ENCODE measurements at places on chromosomes 12 and 14.
A peak's percentile ranks its signal among the peaks of the same experiment; 100 is the strongest.

DNA sequence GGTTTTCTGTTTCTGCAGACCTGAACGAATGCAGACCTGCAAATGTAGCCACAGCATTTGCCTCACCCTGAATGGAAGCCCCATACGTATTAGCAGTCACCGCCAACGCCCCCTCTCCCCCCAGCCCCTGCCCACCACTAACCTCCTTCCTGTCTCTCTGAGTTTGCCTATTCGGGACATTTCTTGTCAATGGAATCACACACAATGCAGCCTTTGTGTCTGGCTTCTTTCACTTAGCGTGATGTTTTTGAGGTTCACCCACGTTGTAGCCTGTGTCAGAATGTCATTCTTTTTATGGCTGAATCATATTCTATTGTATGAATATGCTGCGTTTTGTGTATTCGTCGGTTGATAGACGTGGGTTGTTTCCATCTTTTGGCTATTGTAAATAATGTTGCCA is 178.6 kb downstream of the AACS start:
- no peaks in the 10 kb centered on the region for H3K27me3 ChIP-seq
- H3K36me3 ChIP-seq: no peaks in the 10 kb centered on the region
- H3K27ac ChIP-seq: no peak overlapping the region
- no peaks in the 10 kb centered on the region for H3K4me1 ChIP-seq
- H3K4me3 ChIP-seq: no peak overlapping the region

- DNase-seq: no peak
- H3K4me1 ChIP-seq: no peaks in the 10 kb centered on the region
- no peaks in the 10 kb centered on the region for H3K27me3 ChIP-seq
- H3K4me3 ChIP-seq: no peak overlapping the region
- H3K27ac ChIP-seq: no peak overlapping the region
Measured at GRCh38 chr12:18591473-18591872, 146.3 kb downstream of the PLCZ1 start.

DNA sequence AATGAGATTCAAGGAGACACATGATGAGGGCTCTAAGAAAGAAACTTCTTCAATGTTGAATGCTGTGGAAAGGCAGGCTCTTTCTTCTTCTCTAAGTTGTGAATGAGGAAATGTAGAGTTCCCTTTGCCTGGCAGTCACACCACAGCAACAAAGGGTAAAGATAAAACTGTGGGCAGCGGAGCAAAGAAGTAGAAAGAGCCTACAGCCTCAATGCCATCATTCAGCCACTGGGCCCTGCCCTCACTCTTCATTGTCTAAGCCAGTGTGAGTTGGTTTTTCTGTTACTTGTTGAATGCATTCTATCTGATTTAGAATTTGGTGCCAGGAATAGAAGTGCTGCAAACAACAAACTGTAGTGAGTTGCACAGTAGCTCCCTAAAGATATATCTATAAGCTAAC is 12.2 kb downstream of the SDR9C7 start:
- H3K27ac ChIP-seq: no peak overlapping the region
- H3K36me3 ChIP-seq: no peaks in the 10 kb centered on the region
- peaks cover 2% of the 10 kb centered on the region for H3K27me3 ChIP-seq
- H3K4me1 ChIP-seq: no peaks in the 10 kb centered on the region

GRCh38 chr12:46904406-46905238 is 78.8 kb upstream of the SLC38A4 start:
- no peak overlapping the region for H3K4me3 ChIP-seq
- no peaks in the 10 kb centered on the region for H3K4me1 ChIP-seq
- no peaks in the 10 kb centered on the region for H3K36me3 ChIP-seq
- no peaks in the 10 kb centered on the region for H3K27me3 ChIP-seq
- H3K27ac ChIP-seq: no peak overlapping the region
- DNase-seq: no peak

- no peak overlapping the region for H3K27ac ChIP-seq
- H3K27me3 ChIP-seq: no peaks in the 10 kb centered on the region
- DNase-seq: no peak
- H3K4me3 ChIP-seq: no peak overlapping the region
Measured at GRCh38 chr14:100392356-100392755, 69.2 kb downstream of the SLC25A47 start.

DNA sequence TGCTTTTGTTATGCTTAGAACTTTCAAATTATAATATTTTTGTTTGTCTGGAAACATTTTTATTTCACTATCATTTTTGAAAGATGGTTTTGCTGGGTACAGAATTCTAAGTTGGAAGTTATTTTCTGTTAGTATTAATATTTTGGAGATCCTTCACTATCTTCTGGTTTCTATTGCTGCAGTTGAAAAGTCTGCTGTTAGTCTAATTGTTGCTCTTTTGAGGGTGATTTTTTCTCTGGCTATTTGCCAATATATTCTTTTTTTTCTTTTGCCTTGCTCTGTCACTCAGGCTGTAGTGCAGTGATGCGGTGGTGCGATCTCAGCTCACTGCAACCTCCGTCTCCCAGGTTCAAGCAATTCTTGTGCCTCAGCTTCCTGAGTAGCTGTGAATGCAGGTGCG is 28.2 kb upstream of the ARID2 start:
- DNase-seq: no peak
- H3K27me3 ChIP-seq: no peaks in the 10 kb centered on the region
- no peaks in the 10 kb centered on the region for H3K4me1 ChIP-seq
- no peak overlapping the region for H3K27ac ChIP-seq

DNA sequence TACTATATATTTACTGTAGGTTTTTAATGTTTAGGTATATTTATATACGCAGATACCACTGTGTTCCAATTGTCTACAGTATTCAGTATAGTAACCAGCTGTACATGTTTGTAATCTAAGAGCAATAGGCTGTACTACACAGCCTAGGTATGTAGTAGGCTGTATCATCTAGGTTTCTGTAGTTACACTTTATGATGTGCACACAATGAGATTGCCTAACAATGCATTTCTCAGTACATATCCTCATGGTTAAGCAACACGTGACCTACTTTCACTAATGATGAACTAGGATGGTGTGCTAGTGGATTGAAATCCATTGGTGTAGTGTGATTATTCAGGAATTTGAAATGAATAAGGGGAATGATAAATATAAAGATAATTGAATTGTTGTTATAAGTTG is 77.7 kb downstream of the ETNK1 start:
- DNase-seq: no peak
- H3K36me3 ChIP-seq: no peaks in the 10 kb centered on the region
- no peaks in the 10 kb centered on the region for H3K27me3 ChIP-seq
- H3K4me1 ChIP-seq: no peaks in the 10 kb centered on the region
- H3K27ac ChIP-seq: no peak overlapping the region

GRCh38 chr14:61132336-61132735 is 148.8 kb downstream of the TMEM30B start:
- no peak for DNase-seq
- H3K27ac ChIP-seq: no peak overlapping the region
- no peaks in the 10 kb centered on the region for H3K36me3 ChIP-seq
- peaks cover 3% of the 10 kb centered on the region for H3K27me3 ChIP-seq

DNA sequence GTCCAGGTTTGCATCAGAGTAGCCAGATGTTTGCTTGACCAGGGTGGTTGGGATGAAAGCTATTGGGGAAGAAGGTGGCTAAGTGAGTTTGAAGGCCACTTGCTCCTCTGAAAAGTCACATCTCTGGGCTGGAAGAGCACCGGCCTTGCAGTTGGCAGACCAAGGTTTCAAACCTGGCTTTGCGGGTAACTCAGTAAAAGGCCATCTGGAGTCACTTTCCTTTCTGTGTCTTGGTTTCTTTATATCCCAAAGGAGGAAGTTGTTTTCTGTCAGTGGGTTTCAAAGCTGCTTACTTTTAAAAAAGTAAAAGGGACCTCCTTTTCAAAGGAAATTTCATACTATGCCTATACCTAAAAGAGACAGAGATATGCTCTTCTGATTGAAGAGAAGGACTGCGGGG is 26.2 kb upstream of the CMA1 start:
- H3K4me1 ChIP-seq: peaks cover 2% of the 10 kb centered on the region
- no peak overlapping the region for H3K27ac ChIP-seq
- no peak overlapping the region for H3K4me3 ChIP-seq

DNA sequence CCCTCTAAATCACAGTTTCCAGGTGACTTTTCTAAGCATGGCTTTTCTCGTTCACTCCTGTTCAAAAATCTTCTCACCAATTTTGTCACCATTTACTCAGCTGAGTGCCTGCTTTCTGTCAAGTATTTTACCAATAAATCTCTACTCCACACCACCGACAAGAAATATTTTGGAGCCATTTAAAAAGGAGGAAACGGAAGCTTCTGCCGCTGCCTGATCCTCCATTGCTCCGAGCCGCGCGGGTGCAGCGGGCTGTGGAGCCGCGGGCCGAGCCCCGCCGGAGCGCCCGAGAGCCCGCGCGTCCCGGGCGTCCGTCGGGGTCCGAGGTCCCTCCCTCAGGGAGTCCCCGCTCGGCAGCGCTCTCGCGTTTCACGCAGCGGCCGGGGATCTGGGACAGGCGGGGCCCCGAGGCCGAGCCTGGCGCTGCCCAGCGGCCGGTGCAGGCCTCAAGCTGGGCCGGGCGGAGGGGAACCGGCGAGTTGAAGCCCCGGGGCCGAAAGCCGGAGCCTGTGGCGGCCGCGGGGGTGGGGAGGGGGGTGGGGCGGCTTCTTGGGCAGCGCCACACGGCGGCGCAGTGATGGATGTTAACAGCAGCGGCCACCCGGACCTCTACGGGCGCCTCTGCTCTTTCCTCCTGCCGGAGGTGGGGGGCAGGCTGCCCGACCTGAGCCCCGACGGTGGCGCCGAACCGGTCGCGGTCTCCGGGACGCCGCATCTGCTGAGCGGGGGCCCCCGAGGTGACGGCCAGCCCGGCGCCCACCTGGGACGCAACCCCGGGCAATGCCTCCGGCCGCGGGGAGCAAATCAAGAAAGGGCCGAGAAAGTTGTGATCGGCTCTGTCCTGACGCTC is 1.1 kb upstream of the HEBP1 start:
- H3K36me3 ChIP-seq: no peaks in the 10 kb centered on the region
- peaks cover 31% of the 10 kb centered on the region for H3K27me3 ChIP-seq
- H3K4me3 ChIP-seq: peak overlapping the region; percentile 81
- H3K4me1 ChIP-seq: peaks cover 29% of the 10 kb centered on the region
- peak; percentile 38 for DNase-seq

DNA sequence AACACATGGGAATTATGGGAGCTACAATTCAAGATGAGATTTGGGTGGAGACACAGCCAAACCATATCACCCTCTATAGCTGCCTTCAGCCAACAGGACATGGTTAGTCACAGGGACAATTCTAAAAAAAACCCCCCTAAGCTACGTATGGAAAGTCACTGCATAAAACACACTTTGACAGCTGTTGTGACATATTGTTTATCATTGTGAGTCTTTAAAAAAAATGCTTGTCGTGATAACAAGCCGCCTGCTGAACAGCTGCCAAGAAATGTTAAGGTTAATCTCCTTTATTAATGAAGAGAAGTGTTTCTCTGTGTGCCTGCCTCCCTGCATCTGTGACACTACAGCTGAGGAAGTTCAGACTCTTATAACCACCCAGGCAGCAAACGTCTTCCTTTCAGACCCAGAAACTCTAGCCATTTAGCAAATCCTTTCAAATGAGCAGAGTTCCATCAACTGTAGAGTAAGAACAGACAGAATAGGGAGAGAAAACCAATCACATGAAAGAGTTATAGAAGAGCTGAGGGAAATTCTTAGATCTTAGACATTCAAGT is 1459.6 kb upstream of the TMEM132C start:
- DNase-seq: no peak
- H3K36me3 ChIP-seq: no peaks in the 10 kb centered on the region
- no peak overlapping the region for H3K4me3 ChIP-seq
- no peaks in the 10 kb centered on the region for H3K27me3 ChIP-seq
- no peaks in the 10 kb centered on the region for H3K4me1 ChIP-seq
- no peak overlapping the region for H3K27ac ChIP-seq

- H3K4me3 ChIP-seq: peak overlapping the region; percentile 29
- H3K27me3 ChIP-seq: no peaks in the 10 kb centered on the region
- H3K4me1 ChIP-seq: peaks cover 50% of the 10 kb centered on the region
- peaks cover 28% of the 10 kb centered on the region for H3K36me3 ChIP-seq
- no peak for DNase-seq
Measured at GRCh38 chr14:75138492-75138891, 11.6 kb upstream of the NEK9 start.

GRCh38 chr12:40552868-40553267 is 139.4 kb upstream of the CNTN1 start:
- H3K4me1 ChIP-seq: no peaks in the 10 kb centered on the region
- no peak for DNase-seq
- H3K4me3 ChIP-seq: no peak overlapping the region

- peak overlapping the region; percentile 91 for H3K27ac ChIP-seq
- peaks cover 89% of the 10 kb centered on the region for H3K4me1 ChIP-seq
- DNase-seq: peak; percentile 91
- H3K36me3 ChIP-seq: peaks cover 17% of the 10 kb centered on the region
Measured at GRCh38 chr14:72476657-72477499, 417.0 kb downstream of the DPF3 start.

DNA sequence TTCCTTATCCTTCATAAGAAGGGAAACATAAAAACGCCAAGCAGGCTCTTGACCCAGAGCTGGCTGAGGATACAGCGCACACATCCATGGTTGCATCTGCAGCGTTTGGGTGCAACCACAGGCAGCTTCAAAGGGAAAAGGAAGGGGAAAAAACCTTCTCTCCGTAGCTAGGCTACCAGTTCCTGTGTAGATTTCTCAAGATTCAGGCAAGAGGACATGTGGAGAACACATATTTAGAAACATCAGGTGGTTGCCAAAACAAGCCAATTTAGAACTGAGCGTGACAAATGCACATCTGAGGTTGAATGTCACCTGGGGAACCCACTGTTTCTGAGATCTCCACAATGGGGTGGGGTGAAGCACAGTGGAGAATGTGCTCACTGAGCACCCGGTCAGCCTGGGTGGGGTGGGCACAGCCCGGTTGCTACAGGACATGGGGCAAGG is 78.3 kb upstream of the BDKRB2 start:
- H3K27ac ChIP-seq: peak overlapping the region; percentile 84
- no peaks in the 10 kb centered on the region for H3K27me3 ChIP-seq
- no peak overlapping the region for H3K4me3 ChIP-seq
- DNase-seq: peak; percentile 61
- peaks cover 21% of the 10 kb centered on the region for H3K4me1 ChIP-seq

DNA sequence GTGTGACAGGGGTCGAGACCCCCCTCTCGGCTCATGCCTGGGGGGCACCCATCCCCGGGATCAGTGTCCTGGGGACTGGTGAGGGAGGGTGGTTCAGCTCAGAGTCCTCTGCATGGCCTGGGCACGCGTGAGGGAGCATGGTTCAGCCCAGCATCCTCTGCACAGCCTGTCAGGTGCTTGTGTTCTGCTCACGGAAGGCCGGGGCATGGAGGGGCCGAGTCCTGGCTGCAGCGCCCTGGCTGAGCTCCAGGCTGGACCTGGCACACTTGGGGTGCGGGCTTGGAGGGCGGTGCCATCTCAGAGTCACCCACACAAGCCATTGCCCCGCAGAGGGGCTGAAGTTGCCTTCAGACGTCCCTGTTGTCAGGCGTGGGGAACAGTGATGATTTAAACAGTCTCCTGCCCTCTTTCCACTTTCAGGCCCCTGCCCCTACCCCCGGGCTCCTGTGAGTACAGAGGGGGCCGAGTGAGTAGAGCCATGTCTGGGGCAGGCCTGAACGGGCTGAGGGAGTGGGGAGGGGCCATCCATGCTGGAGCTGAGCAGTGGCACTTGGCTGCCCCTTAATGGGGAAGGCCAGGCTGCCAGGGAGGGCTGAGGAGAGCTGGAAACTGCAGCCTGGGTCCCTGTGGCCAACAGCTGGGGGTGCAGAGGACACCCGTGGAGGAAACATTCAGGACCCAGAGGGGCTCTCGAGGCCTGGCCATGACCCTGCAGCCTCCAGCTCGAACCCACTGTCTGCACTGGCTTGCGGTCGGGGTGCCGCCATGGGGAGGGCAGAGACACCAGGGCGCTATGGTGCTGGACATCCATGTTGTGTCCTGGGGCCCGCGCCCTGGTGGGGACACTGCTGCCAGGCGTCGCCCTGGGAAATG is 22.5 kb downstream of the FBRSL1 start:
- no peak for DNase-seq
- peaks cover 10% of the 10 kb centered on the region for H3K36me3 ChIP-seq
- peaks cover 5% of the 10 kb centered on the region for H3K4me1 ChIP-seq
- H3K27me3 ChIP-seq: no peaks in the 10 kb centered on the region
- no peak overlapping the region for H3K27ac ChIP-seq
- no peak overlapping the region for H3K4me3 ChIP-seq
